Sciatic nerve (tissue), 2 donors: ENCODE measurements at places on chromosomes 7 and 10. TPM values are rescaled to one million over a fixed set of nuclear protein-coding genes. Genes with fewer than 3 reads are reported as not detected.

NKX1-2 gene
- not detected for total RNA-seq

- no peak for DNase-seq
Observed at GRCh38 chr7:80414331-80414730, 97.5 kb downstream of the GNAT3 start.

DNA sequence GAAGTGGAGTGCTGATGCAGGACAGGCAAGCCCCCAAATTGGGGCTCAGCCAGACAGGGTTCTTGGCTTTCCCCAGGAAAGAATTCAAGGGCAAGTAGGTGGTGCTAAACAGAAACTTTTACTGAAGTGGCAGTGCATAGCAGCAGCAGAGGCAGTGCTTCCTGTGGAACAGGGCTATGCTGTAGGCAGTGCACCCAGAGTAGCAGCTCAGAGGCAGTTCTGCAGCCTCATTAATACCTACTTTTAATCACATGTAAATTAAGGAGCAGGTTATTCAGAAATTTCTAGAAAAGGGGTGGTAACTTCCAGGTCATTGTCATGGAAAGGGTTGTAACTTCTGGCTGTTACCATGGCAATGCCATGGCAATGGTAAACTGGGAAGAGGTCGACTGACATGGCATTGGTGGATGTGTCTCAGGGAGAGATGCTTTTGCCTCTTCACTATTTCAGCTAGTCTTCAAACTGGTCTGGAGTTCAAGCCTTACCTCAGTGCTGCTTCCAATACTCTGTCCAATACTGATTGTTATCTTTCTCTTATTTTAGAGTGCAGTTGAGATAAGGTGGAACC, 29.2 kb downstream of the PRSS58 start:
- no peak for DNase-seq

GRCh38 chr7:71144963-71145362, 13.0 kb downstream of the GALNT17 start:
- DNase-seq = no peak
